ENCODE measurements at places on chromosomes 11 and 22.

- DNase-seq: no peak
These were observed 14.6 kb downstream of the MS4A18 start for GRCh38 chr11:60739114-60739513.

GRCh38 chr11:820655-821511 is 2.2 kb downstream of the PNPLA2 start:
- DNase-seq: no peak

DNA sequence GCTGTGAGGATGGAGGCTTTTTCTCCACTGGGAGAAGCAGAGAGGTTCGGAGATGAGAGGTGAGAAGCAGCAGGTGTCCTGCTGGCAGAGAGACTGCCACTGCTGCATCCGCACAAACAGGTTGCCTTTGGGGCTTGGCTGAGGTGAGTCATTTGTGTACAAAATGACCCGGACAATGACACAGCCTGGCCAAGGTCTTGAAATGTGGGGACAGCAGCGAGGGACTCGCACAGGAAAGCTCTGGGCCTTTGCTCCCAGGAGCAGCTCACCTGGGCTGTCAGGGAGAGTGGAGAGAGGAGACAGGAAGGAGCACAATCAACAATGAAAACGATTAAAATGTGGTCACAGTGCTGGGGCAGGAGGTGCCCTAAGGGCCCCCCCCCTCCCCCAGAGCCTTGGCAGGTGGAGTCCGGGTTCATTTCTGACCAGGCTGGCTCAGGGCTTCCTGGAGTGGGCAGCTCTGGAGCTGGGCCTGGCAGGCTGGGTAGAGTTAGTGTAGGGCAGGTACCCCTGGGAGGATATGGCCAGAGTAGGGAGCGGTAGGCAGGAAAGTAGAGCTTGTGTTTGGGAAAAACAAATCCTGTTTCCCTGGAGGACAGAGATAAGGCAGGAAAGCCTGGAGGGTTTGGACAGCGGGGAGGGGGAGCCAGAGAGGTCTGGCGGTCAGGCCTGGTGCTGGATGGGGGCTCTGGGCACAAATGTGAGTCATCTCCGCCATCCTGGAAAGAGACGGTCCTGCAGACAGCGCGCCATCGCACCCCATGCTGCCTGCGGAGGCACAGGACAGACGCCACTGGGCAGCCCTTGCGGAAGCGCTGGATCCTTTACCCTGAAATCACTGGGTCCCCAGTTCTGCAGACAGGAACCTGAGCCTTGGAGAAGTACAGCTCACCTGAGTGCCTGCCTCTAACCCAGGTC is 37.8 kb upstream of the CELSR1 start:
- DNase-seq: no peak

DNA sequence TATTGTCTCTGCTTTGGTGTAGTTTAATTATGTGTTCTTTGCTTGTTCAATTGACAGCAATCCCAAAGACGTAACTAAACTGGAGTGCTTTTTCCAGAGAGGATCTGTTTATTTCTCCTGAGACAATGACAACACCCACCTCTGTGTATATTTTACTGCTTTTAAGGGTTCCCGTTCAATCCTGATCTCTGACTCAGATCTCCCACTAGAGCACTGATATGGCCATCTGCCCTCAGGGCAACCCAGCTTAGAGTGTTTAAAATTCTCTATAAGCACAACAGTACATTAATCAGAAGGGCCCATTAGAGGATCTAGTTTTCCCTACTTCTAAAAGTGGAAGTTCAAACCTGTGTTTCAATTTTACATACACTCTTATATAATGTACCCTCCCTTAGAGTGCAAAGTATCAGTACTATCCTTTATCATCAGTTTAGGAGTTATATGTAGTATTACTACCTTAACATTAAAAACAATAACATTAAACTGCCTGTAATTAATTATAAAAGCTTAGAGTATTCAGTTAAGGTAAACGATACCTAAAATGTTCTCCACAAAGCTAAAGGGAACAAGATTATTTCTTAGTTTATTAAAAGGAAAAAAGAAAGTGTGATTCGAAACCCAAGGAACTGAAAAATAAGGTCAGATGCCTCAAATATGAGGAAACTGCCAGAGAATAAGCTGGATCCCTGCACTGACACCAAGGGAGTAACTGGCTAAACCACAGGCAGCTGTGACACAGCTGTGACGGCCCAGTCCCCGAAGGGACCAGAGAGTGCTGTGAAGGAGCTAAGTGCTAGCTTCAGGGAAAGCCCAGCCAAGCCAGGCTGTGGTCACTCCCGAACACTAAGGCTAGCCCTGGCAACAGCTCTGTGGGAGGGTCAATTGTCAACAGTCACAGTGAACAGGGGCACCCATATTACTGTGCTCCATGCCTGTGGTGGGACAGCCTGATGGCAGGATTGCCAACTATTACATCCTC is 15.2 kb downstream of the UFD1 start:
- DNase-seq: no peak

- no peak for DNase-seq
These were observed 81.0 kb upstream of the SNX19 start for GRCh38 chr11:130997278-130997677.

DNA sequence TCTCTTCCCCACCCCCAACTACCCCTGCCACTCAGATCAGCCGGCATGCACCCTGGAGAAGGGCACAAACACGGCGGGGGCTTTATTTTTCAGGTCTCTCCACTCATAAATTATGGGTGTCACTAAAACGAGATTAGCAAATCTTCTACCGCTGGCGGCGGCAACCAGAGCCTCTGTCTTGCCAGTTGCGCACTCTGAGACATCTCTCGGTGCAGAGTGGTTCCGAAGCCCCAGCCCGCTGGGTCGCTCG is 125.3 kb upstream of the C11orf58 start:
- no peak for DNase-seq

All from hematopoietic multipotent progenitor cell treated with erythropoietin and hydrocortisone succinate and interleukin-3 and kit ligand, for 15 days (in vitro differentiated cells).